ENCODE measurements at places on chromosomes 11 and 22. TPM values are rescaled to one million over a fixed set of nuclear protein-coding genes. Genes with fewer than 3 reads are reported as not detected.

STT3A gene
- 140 TPM for total RNA-seq

NUP50 gene
- 63.5 TPM for total RNA-seq

PDE3B gene
- 1.4 TPM for total RNA-seq

TIMM10 gene
- 89.9 TPM for total RNA-seq

OR51E1 gene
- total RNA-seq: not detected

RAG2 gene
- not detected for total RNA-seq

VPREB3 gene
- total RNA-seq: not detected

MAPK8IP2 gene
- total RNA-seq: 0.65 TPM

MOGAT2 gene
- not detected for total RNA-seq
